Epithelial cell of esophagus (primary cell): ENCODE measurements at places on chromosomes 11 and 22.

DNA sequence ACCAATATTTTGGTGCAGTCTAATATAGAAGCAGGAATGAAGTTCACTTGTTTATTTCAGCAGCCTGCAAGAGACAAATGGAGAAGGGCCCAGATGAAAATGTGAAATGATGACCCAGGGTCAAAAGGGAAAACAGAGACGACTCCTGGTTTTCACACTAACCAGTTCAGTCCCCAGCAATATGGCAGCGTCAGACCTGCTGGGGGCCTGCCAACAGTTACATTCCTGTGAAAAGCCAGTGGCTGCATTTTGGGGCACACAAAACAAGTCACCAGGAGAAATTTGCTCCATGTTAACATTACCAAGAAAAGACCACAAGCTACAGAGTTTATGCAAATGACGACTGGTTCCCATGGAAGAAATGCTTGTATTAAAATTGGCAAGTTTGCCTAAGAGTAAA is 80.2 kb downstream of the CCDC34 start:
- no peak for DNase-seq

DNA sequence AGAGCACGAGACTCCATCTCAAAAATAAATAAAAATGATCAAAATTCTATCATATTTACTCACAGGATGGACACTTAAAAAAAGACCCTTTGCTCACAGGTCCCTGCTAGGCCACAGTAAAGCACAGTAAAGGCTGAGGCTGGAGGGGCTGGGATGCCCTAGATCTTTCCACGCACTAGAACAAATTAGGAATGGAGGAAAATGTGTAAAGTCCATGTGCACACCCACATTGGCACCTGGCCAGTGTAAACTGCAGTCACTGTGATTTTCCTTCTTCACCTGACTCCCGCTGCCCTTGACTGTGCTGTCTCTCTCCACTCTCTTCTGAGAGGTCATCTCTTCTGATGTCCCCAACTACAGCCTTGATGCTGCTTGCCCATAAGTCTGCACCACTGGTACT is 195.5 kb downstream of the EFCAB6 start:
- DNase-seq: no peak

- DNase-seq: no peak
These were observed 535.1 kb upstream of the LUZP2 start for GRCh38 chr11:23961503-23962338.

DNA sequence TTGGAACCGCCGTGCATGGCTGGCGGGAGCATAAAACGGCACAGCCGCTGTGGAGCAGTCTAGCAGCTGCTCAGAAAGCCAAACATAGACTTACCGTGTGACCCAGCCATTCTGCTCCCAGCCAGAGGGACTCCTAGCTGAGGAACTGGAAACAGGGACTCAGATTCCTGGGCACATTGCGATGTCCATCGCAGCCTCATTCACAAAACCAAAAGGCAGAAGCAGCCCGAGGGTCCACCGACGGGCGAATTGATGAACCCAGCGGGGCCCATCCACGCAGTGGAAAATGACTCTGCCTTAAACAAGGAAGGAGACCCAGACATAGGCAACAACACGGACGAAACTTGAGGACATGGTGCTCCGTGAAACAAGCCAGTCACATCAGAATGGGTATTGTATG is 5.7 kb upstream of the MUC5B start:
- no peak for DNase-seq

- no peak for DNase-seq
These were observed 67.5 kb downstream of the ARFGAP2 start for GRCh38 chr11:47109051-47109726.

- peak; percentile 85 for DNase-seq
These were observed 26.4 kb downstream of the LRFN4 start for GRCh38 chr11:66883016-66883965.

DNA sequence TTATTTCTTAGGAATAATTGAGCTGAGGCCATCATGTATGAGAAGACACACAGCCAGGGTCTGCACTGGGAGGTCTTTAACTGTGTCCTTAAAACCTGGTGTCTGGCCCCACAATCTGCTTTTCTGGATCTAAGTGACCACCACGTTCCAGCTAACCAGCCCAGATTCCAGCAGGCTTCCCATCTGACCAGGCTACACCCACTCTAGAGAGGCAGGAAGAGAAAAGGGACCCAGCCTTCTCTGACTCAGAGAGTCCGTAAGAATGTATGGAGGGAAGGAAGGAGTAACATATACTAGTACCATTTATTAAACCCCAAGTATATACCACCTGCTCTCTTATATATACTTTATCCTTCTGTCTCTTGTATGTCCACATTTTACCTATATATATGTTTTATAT is 80.1 kb downstream of the LDLRAD3 start:
- peak; percentile 44 for DNase-seq

GRCh38 chr11:44747316-44747715 is 20.6 kb downstream of the TSPAN18 start:
- no peak for DNase-seq

GRCh38 chr22:18028817-18029527 is 4.6 kb upstream of the MICAL3 start:
- peak; percentile 65 for DNase-seq

- peak; percentile 25 for DNase-seq
These were observed 1.7 kb downstream of the MALAT1 start for GRCh38 chr11:65500387-65501185.

- DNase-seq: no peak
These were observed 166.0 kb downstream of the METTL15 start for GRCh38 chr11:28274216-28274615.

GRCh38 chr11:101478587-101479369 is 105.0 kb downstream of the TRPC6 start:
- DNase-seq: peak; percentile 70

DNA sequence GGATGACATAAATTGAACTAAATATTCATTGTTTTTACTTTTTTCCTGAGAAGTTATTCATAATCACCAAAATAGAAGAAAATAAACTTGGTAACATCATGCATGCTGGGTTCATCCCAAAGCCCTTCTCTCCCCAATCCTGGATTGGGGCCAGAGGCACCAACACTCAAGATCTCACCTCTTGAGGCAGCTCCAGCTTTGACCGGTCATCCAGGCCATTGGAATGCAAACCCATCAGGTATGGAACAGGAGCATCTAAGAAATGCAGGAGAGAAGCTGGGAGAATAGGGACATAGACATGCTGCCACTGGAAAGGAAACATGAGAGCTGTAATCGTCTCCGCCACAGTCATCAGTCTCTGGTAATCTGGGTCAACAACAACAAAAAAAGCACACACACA is 71.8 kb downstream of the DENND5A start:
- DNase-seq: no peak

GRCh38 chr11:119700030-119700429 is 29.0 kb downstream of the NECTIN1 start:
- DNase-seq: no peak

DNA sequence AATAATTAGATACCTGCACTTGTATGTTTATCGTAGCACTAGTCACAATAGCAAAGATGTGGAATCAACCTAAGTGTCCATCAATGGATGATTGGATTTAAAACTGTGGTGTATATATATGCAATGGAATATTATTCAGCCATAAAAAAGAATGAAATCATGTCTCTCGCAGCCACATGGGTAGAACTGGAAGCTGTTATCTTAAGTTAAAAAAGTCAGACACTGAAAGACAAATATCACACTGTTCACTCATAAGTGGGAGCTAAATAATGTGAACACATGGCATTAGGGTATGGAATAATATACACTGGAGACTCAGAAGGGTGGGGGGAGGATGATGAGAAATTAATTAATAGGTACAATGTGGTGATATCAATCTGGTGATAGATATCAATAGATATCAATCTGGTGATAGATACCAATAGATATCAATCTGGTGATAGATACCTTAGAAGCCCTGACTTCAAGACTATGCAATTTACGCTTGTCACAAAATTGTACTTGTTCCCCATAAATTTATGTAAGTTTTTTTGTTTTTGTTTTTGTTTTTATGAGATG is 2.0 kb downstream of the LMO2 start:
- no peak for DNase-seq

DNA sequence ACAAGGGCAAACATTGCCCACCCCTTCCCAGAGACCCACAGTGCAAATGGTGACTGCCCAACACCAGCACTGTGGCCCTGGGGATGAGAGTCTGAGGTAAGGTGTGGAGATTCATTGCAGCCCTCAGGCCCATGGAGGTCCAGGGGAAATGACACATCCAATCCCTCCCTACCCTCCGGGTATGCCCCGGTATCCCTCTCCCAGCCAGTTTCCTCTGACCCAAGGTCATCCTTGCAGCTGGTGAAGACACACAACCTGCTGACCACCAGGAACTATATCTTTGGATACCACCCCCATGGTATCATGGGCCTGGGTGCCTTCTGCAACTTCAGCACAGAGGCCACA is 18.9 kb upstream of the UVRAG start:
- no peak for DNase-seq

- DNase-seq: no peak
These were observed 21.0 kb upstream of the WNT7B start for GRCh38 chr22:45997777-45998637.

- DNase-seq: peak; percentile 37
These were observed 16.9 kb upstream of the SIK2 start for GRCh38 chr11:111585371-111585770.

DNA sequence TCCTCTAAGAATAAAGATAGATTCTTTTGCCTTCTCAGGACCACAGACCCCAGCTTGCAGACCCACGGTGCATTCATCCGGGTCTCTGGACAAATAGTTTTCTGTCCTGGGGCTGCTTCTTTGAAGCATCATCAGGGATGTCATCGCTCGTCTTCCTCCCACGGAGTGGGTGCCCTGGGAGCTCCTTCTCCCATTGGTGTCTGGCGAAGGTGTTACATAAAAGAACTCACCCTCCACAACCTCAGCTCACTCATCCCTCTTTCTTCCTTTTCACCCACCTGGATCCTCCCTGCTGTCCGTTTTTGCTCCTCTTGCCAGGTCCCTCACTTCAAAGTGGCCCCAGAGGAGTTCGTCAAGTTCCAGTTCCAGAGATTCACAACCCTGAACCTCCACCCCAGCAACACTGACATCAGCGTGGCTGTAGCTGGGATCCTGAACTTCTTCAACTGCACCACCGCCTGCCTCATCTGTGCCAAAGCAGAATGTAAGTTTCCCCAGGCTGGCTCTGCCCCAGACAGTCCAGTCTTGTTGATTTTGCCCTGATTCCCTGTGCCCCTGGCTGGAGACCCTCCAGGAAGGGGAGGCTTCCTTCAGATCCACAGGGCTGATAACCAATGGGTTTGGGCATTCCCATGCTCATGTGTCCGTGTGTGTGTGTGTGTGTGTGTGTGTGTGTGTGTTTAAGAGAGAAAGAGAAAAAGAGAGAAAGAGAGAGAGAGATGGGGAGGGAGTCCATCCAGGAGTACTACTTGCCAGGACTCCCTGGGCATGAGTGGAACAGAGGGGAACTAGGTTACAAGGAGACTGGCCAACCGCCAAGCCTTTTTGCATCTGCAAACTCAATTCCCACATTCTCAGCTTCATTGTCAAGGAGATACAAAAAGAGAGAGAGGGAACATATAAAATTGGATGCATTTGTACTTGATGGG is 204.2 kb upstream of the TBCEL start:
- no peak for DNase-seq

- DNase-seq: peak; percentile 64
These were observed 3.5 kb downstream of the ARRB1 start for GRCh38 chr11:75347781-75348566.

GRCh38 chr11:7536100-7536499 is 22.3 kb downstream of the PPFIBP2 start:
- no peak for DNase-seq

DNA sequence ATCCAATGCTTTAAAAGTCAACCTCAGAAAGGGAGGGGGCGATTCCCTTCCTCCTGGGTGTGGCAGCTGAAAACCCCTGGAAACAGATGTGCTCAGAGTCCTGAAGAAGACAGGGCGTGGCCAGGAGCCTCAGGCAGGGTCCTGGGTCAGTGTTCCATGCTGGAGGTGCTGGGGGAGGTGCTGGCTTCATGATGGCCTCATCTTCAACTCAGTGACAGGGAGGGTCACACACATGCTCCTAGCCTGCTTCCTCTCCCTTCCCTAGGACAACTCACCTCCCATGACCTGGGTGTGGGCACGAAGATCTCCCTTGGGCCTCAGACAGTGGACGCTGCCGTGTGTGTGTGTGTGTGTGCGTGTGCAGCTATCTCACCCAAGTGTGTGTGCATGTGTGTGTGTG is 245.6 kb upstream of the B3GAT1 start:
- no peak for DNase-seq

GRCh38 chr22:37560608-37561211 is 430 bp downstream of the CDC42EP1 start:
- no peak for DNase-seq

GRCh38 chr22:44449061-44449682 is 48.9 kb downstream of the RTL6 start:
- DNase-seq: peak; percentile 94

DNA sequence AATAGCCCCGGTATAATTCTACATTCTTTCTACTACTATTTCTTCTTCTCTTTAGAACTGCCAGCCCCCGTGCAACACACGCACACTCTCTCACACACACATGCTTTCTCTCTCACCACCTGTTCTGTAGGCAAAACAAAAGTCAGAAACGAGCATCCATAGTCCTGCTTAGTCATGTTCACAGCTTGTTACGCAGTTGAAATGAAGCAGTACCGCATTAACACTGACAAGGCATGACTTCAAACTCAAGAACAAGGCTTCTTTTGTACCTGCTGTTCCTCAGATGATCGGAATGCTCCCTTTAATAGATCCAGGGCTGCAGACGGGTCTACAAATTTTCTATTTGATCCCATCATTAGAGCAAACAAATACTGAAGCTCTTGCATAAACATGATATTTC is 42.2 kb downstream of the USP28 start:
- no peak for DNase-seq

GRCh38 chr11:126660321-126660720 is 304.8 kb downstream of the ST3GAL4 start:
- no peak for DNase-seq

DNA sequence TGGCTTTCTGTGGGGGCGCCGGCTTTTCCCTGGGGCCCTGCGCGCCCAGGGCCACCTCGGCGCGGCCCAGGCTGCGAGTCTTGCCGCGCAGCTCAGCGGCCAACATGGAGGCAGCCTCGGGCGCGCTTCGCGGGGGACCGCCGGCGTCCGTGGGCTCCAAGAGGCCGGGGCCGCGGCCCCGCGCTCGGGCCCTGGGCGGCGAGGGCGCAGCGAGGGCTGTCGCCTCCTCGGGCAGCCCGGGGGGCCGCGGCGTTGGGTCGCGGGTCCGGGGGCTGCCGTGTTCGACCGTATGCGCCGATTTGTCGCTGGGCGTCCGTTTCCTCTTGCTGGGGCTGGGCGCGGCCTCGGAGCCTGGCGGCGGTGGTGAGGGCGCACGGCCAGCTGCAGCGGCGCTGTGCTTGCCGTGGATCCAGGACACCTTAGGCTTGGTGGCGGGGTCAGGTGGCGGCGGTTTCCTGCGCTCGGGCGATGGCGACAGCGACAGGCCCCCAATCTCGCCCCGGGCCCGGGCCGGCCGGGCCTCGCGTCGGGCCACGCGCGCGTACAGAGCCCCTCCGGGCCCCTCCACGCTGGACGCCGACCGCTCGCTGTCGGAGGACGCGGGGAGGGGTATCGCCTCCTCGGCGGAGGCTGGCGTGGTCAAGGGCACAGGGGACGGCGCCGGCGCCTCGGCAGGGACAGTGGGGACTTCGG is 11.9 kb downstream of the SCARF2 start:
- DNase-seq: no peak
